ENCODE measurements at places on chromosomes 11 and 22.
A peak's percentile ranks its signal among the peaks of the same experiment; 100 is the strongest.

GRCh38 chr22:38228873-38229740 is 27.3 kb downstream of the MAFF start:
- DNase-seq: no peak

- no peak for DNase-seq
These were observed 1501.4 kb downstream of the TBC1D22A start for GRCh38 chr22:48263791-48264351.

GRCh38 chr11:12215181-12215593 is 104.8 kb downstream of the MICAL2 start:
- no peak for DNase-seq

DNA sequence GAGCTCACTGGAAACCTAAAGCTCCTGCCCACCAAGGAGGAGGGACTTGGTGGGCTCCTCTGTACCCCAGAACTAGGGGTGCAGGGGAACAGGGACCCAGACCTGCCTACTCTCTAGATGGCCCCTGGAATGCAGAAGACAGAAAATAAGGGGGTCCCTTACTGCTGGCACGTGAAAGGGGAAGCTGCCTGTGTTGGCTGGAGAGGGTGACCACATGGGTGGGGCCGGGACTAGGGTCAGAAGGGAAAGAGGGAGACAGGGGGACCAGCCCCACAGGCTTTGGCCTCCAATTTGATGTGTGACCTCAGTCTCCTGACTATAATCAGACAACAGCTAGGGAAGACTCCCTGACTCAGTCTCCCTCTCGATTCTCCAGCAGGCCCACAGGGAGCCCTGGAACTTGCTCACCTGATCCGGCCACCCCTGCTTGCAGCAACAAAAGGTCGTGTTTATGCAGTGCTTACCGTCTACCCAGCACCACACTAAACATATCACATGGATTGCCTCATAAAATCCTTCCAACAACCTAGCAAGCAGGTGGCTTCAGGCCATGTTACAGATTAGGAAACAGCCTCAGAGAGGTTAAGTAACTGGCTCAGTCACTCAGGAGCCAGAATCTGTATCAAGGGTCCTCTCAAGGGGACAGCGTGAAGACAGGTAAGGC is 10.2 kb downstream of the ARAP1 start:
- DNase-seq: no peak

- no peak for DNase-seq
These were observed 12.8 kb downstream of the BRSK2 start for GRCh38 chr11:1402355-1403077.

GRCh38 chr11:121104312-121104762 is 3.3 kb downstream of the TECTA start:
- no peak for DNase-seq

GRCh38 chr11:120181376-120181975 is 29.4 kb upstream of the OAF start:
- DNase-seq: peak; percentile 71

- no peak for DNase-seq
These were observed 14.6 kb downstream of the MMP13 start for GRCh38 chr11:102940714-102941588.

DNA sequence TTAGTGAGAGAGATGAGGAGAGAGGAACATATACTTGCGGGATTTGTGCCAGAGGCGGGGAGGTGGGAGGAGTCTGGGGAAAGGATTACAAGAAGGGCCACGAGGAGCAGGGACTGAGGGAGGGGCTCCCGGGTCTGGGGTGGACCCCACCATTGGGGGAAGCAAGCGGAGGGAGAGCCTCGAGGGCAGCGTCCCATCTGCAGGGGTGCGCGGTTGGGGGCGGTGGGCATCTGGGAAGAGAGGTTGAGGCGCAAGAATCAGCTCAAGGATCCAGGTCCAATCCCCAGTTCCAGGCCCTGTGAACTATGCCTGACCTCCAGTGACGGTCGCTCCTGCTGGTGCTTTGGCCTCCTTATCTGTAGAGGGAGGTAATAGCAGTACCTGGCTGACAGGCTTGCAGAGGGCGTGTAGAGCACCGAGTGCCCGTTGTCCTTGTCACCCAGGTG is 38.0 kb downstream of the ADAMTS15 start:
- no peak for DNase-seq

GRCh38 chr11:30454111-30454510 is 131.2 kb downstream of the ARL14EP start:
- no peak for DNase-seq

GRCh38 chr11:57571606-57572005 is 4.1 kb upstream of the UBE2L6 start:
- DNase-seq: no peak

DNA sequence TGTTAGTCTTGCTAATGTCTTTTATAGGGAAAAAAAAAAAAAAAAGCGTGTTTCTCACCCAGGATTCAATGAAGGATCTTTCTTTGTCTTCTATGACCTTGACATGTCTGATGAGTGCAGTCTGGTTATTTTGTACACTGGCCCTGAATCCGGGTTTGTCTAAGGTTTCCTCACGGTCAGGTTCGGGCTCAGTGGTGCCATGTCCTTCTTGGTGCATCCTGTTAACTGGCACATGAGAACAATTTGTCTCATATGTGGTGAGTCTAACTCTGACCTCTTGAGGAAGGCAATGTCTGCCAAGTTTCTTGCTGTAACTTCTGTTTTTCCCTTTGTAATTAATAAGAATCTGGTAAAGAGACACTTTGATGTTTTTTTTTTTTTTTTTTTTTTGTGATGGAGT is 12.5 kb downstream of the F2 start:
- no peak for DNase-seq

- DNase-seq: no peak
These were observed 23.5 kb downstream of the TP53I11 start for GRCh38 chr11:44927174-44927661.
